ENCODE measurements at places on chromosomes 5 and 9.

DNA sequence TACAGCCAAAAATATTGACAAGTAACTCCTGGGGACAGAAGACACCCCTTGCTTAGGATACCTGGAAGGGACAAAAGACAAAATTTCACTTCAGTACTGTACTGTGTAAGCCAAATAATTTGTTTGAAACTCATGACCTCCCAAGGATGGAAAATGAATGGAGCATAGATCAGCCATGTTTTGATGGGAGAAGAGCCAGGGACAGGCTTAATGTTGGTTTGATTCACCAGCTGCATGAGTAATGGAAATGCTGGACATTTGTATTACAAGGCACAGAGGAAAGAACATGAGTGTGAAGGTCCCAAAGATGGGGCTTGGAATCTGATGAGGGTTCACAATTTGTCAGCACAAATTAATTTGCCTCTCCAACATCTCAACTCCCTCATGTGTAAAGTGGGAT, 122.8 kb downstream of the ENC1 start:
- no peak for DNase-seq

DNA sequence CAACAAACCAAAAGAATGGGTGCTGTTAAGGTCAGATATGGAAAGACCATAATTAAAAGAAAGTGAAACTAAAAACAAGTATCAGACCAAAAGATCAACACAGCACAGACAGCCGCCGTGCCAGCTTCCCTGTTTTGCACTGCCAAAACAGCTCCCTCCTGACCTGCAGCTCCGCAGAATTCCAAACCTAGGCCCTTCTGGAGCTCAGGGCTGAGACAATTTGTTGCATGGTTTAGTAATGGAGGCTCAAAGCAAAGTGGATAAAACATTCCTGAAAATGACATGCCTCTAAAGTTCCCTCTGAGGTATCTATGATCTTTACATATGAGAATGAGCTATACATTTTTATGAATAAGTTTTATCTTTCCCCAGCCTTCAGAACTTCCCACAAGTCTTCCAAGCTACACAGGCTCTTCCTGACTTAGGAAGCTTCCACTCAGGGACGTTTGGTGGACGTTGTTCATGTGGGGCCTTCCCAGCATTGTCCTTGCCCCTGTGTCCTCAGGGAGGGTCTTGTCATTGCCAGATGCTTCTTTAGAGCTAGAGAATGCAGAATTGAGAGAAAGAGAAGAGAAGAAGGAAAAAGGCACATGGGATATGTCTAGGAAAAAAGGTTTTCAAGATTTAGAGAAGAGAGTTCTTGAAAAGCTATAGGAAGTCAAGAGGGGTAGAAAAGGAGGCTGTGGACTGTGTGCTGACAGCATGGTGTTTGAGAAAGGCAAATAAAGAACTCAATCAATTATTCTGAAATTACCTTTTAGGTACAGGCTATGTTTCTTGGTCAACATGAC, 28.4 kb upstream of the SSBP2 start:
- DNase-seq = peak; percentile 14

DNA sequence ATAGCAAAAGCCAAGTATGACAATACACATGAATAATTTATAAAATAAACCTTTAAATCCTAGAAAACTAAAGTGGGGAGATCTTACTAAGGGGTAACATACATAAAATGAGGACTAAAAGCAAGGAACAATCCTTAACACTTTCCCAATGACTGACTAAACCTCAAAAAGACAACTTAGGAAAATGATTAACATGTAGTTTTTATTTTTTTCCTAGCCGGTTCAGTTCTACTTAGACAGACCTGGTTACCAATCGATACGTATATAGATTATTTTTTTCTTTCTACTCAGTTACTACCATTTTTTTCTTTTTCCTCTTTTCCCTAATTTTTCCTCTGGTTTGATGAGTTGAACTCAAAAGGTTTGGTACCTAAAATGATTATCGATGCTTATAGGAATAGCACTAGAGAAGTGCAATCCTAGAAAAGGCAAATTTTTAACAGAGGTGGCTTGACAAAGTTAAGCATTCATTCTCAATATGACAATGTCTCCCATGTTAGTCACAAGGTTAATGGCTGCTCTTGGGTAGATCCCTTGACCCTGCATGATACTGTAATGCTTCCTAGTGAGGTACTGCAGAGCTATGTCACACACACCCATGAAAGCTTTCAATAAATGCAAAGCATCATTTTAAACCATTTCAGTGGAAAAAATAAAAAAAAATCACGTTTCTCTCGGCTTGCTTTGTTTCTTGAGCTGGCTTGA, 41.5 kb downstream of the FBXO4 start:
- no peak for DNase-seq

DNA sequence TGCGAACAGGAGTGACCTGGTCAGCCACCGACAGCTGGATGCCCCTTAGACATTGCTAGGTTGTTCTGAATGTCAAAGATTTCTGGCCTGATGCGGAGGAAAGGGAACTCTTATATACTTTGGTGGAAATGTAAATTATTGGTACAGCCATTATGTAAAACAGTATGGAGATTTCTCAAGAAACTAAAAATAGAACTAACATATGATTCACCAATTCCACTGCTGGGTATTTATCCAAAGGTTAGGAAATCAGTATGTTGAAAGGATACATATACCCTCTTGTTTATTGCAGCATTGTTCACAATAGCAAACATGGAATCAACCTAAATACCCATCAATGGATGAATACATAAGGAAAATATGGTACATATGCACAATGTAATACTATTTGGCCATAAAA, 31.8 kb downstream of the DMRT3 start:
- DNase-seq = no peak

DNA sequence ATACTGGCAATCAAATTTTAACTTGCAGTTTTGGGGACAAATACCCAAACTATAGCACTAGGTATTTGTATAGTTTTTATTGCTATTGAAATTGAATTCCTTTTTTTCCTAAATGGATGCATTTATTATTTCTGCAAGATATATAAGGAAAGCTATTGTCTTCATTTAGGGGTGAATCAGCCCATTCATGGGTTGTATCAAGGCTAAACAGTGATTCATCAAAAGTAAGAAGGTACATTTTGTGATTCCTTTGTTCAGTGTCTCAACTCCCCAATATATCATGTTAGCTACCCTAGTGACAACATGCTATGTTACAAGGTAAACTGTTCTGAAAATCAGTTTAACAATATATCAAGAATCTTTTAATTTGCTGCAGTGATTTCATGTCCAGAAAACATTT, 185.7 kb downstream of the PLK2 start:
- no peak for DNase-seq

GRCh38 chr5:36528588-36528987, 77.8 kb upstream of the SLC1A3 start:
- no peak for DNase-seq

DNA sequence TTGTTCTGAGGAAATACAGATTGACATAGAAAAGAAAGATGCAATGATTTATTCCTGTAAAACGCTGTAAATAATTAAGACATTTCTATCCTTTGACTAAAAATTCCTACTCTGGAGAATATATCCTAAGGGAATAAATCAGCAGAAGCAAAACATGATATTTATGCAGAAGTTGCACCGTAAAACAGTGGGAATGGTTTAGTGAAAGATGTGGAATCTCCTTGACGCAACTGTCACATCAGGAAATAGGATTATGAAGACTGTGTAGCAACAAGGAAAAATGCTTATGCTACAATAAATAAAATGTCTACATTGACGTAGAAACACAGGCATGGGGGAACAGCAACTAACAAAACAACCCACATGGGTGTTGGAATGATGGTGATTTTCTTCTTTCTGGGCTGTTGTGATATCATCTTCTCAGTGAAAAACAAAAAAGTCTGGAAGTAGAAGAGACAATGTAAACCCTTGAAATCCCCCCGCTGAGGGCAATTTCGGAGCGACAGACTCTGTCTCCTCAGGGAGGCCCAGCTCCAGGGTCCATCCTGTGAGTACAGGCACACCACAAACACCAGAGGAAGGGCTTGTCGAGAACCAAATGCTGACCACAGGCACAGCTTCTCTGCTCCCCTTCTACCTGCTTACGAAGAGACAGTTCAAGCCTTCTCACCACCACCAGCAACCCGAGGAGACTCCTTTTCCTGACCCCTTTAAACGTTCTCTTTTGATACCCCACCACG, 25.2 kb downstream of the COL23A1 start:
- no peak for DNase-seq

DNA sequence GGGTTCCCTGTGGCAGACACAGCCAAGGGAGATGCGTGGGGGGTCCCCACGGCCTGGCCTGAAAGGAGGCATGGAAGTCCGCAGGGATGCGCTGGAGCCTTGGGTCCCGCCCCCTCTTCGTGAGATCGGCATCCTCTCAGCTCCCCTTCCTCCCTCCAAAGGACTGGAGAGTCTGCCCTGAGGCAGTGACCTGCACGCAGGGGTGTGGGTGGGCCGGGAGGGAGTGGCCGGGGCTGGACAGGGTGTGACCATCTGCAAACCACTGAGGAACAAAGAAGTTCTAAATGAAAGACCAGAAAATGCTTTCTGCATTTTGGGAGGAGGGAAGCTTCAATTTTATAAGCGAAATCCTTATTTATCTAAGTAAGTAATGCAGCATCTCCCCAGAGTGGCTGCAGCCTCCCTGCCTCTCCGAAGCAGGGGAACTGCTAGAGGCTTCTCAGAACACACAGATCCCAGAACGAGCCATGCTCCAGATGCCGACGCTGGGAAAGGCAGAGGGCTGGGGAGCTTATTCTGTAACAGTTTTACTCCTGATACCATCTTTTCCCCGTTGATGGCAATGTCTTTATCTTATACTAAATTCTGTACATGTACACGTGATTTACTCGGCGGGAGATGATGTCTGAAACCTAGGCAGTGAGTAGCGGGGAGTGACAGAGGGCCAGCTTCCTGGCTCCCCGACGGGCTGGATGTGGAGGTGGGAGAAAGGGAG, 221.7 kb downstream of the FANCC start:
- DNase-seq = no peak

- DNase-seq = no peak
These were observed 98.4 kb downstream of the MED27 start for GRCh38 chr9:131981116-131981776.

DNA sequence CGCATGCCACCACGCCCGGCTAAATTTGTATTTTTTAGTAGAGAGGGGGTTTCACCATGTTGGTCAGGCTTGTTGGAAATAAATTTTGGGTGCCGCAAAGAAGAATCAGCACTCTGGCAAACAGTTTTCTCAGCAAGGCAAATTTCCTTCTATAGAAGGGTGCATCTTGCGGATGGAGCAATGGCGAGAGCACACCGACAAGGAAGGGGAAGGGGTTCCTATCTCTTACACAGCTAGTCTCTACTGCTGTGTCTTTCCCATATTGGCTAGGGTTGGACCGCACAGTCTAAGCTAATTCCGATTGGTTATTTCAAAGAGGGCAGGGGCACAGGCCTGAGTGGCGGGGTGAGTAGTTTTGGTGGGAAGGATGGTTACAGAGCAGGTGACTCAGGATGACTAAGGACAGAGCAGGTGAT, 707 bp downstream of the GTF3C5 start:
- no peak for DNase-seq

GRCh38 chr9:89801742-89802670, 197.2 kb downstream of the GADD45G start:
- DNase-seq = no peak

DNA sequence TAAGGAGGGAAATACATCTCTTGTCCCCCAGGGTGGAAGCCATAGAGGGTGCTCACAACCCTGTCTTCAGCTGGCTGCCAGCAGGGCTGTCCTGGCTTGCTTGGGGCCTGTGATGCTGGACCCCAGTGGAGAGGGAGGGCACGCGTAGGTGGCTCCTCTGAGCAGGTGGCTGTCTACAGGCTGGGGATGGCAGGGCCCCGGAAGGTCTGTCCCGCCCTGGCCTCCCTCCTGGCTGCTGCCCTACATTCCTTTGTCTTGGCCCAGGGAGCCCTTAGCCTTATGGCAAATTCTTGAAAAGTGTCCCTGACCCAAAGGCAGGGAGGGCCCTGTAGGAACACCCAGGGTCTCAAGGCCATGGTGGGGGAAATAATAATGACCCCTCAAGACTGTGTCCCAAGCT, 224.4 kb downstream of the HSPA4 start:
- no peak for DNase-seq

DNA sequence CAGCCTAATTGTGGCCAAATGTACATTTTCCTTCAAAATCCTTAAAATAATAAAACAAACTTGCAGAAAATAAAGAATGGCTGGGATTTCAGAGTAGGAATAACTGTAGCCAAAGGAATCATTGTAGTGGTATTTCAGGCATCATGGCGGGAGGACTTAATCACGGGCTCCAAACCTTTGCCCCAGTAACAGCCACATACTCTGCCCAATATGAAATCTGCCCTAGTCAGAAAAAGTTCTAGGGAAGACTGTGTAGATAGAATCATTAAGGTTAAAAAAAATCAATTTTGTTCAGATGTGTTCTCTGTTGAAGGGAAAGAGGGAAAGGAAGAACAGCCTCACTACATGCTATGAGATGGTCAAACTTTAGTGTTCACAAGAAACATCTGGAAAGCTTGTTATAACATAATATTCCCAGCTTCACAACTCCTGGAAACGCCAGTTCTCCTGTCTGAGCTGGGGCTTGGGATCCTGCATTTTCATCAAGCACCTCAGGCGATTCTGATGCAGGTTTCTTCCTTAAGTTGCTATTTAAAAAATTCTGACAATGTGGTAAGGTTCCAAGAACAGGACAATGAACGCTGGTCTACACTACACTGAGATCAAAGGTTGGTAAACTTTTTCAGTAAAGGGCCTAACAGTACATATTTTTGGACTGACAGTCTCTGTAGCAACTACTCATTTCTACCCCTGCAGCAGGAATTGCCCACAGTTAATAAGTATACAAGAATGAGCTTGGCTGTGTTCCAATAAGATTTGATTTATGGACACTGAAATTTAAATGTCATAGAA, 87.9 kb downstream of the CEMIP2 start:
- DNase-seq = no peak

GRCh38 chr5:135973323-135974020, 18.7 kb upstream of the LECT2 start:
- DNase-seq = no peak

DNA sequence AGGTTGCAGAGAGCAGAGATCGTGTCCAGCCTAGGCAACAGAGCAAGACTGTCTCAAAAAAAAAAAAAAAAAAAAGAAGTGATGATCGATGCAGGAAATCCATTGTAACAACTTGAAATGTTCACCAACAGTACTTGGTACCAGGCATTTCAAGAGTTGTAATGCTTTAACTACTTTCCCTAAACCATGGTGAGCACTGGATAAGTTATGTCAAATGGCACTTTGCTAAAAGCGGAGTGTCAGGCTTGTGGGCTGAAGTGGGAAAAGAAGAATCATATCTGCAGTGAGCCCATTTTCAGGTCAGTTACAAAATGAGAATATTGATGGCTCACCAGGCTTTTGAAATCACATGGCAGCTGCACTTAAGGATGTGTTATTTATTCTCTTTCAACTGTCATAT, 202.2 kb downstream of the RFK start:
- no peak for DNase-seq

All from SHP77 (cell line).